Glutamatergic neuron (in vitro differentiated cells): ENCODE measurements at places on chromosomes 11 and 22.

DNA sequence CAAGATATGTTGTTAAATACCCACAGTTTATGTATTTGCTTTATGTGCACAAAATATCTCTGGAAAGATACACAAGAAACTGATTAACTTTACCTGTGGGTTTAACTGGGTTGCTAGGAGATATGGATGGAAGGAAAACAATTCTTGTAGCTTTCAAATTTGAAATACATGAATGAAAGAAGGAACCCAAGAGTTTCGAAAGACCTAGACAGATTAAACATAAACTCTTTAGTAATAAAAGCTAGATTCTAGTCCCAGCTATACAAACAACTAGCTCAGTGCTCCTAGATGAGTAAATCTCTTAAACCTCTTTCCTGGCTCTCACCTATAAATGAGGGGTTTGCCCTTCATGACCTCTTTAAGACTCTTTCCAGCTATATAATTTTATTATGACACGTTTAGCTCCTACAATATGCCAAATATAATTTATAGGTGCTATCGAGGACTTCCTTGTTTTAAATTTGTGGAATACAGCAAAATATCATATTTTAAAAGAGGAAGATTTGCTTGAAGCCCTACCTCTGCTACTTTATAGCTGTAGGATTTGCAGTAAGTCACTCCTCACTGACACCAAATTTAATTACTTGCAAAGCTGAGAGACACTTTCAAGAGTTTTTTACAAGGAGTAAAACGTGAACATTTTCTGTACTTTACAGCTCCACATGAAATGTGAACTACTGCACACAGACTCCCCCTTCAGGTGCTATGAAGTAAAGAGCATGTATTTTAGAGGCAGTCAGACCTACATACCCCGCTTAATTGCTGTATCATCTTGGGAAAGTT is 50.7 kb downstream of the RRAS2 start:
- DNase-seq = no peak

DNA sequence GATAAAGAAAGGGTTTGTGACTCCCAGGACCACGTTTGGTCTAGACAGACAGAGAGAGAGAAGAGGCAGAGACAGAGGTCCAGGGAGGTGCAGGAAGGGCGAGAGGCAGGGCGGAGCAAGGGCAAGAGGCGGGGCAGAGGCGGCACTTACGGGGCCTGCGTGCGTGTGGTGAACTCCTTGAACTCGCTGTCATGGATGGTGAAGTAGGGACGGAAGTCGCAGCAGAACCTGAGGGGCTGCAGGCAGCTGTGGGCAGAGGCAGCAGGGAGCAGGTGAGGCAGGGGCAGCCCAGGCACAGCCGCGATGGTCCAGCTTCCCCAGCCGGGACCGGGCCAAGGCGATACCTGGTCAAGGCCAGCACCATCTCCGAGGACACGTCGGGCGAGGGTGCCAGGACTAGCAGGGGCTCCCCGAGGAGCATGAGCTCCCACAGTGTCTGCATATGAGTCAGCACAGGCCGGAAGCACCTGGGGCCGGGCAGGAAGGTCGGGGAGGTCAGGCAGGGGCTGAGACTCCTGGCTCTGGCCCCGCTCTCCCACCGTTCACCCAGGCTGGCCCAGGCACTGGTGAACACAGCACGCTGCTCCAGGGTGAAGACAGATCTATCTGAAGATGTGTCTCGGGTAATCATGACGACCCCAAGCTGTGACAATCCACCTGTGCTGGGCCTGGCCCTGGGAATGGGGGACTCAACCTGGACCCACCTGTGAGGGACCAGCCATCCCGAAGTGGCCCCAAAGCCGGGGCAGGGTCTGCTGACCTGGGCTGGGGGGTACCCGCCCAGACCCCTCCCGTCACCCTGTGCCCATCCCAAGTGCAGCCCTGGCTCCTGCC is 7.2 kb upstream of the PLXNB2 start:
- DNase-seq = peak; percentile 21

DNA sequence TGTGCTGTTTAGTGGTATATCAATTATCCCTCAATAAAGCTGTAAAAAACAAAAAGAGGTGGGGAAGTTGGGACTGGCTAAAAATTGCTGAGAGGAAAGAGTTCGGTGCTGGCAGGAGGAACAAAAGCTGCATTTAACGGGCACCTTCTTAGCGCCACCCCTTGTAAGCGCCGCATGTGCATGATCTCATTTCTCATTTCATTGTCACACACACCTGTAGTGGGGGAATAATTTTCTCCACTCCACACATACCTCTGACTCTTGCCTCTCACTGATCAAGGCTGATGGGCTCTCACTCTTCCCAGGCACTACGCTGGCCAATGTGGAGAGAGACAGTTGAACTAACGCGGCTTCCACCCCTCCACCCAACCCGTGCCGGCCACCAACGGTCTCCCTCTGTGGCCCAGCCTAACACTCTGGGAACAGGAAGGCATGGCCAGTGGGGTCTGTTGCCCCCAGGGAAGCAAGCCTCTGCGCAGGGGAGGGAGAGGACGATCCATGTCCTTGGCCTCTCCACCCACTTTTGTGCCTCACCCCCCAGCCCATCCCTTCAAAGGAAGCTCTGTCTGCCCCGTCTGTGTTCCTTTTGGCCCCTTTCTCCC is 186.7 kb upstream of the SYT13 start:
- no peak for DNase-seq

DNA sequence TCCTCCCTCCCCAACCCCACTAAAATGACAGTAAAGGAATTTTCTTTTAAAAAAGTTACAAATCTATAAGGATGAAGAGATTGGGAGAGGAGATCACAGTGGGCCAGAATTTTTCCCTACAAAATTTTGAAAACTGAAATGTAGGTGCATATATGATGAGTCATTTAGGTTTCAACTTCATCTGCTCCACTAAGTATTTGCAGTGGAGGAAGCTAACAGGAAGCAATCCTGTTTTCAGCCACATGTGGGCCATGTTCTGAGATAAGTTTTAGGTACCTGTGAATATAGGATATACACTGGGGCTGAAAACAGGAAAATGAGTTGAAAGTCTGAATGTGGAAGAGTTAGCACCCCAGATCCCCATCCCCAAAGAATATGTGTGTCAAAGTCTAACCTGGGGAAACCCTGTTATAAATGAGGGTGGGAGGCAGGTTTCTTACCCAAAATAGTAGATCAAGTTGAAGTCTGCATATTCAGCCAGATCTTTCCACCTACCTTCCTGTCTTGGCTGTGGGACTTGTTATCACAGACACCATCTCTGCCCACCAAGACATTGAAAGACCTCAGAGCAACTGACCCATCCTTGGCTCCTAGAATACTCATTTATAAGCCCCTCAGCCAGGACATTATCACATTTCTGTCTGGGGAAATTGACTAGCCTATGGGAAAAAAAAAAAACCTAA is 87.3 kb downstream of the PACS1 start:
- DNase-seq = no peak

DNA sequence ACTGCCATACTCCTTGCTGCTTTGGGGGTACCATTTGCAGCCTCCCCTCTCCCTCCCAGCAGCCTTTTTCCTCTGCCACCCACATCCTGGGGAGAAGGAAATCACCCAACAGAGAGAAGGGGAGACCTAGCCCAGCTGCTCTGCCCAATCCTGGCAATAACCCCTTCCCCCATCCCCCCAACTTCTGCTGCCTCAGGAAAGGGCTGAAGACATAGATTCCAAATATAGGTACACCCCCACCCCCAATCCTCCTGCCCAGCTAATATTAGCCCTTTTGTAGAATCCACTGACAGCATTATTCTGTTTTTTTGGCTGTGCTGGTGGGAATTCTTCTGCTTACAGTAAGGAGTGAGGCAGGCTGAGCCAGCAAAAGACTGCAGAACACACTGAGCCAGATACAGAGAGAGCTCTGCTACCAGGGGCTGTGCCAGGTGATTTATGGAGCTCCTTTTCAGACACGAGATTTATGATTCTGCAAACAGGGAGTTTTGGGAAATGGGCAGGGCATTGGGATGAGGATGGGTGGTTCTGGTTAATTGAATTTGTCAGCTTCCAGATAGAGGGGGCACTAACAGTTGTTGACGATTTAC is 164.0 kb downstream of the TENM4 start:
- no peak for DNase-seq

- DNase-seq = no peak
Observed at GRCh38 chr11:61120706-61121191, 18.5 kb downstream of the CD5 start.

GRCh38 chr11:131749101-131749500 is 378.7 kb downstream of the NTM start:
- no peak for DNase-seq

DNA sequence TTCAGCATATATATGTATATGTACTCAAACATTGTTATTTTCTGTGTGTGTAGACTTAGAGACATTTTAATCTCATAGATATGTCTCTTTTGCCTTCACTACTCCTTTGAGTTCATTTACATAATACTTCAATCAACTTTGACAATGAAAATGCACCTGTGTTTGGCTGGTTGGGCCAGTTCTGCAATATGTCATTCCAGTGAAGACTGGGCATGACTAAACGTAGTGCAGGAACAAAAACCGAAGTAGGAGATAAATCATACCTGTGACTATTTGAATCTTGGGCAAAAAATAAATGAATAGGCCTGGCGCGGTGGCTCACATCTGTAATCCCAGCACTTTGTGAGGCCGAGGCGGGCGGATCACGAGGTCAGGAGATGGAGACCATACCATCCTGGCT is 640.0 kb upstream of the ANO3 start:
- no peak for DNase-seq

GRCh38 chr11:27696115-27696514 is 4.1 kb downstream of the BDNF start:
- no peak for DNase-seq

GRCh38 chr11:122165607-122166371 is 49.8 kb upstream of the BLID start:
- DNase-seq = no peak

DNA sequence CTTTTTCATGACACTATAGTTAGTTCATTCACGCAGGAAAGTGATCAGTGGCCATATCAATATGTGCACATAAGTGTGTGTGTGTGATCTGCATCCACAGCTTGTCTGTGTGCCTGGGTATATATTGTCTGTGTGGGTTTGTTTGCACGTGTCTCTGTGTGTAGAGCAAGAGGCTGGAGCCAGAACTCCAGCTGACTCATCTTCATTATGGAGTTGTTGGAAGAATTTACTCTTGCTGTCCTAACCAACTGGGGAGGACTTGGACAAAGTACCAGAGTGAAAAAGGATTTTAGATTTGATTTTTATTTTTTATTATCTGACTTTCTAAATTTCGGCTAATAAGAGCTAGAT is 63.9 kb downstream of the TP53I11 start:
- DNase-seq = no peak

GRCh38 chr11:69320326-69320725 is 26.4 kb downstream of the MYEOV start:
- no peak for DNase-seq

GRCh38 chr11:783581-784015 is 6.3 kb downstream of the CEND1 start:
- peak; percentile 92 for DNase-seq

DNA sequence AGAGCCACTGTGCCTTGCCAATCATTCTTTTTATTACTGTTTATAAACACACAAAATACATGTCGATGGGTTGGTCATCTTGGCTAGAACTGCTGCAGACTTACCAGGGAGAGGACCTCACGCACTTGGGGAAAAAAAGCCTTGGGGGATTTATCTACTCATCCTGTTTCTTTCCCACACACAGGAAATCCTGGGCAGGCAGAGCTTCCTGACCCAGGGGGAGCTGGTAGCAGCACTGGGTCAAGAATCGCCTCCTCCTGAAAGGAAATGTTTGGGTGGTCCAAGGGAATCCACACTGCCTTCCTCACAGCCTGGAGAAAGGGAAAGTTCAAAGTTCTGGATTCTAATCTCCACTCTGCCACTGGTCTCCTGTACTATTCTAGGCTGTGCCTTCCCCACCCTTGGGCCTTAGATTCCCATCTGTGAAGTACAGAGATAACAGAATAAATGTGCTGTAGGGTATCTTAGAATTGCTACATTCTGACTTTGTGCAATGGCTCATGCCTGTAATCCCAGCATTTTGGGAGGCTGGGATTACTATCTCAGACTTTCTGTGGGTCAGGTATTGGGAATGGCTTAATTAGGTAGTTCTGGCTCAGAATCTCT is 31.2 kb upstream of the SMTN start:
- DNase-seq = no peak

- DNase-seq = no peak
Observed at GRCh38 chr11:64998141-64998540, 1.4 kb upstream of the BATF2 start.

- no peak for DNase-seq
Observed at GRCh38 chr11:94179696-94180095, 51.1 kb downstream of the PANX1 start.

DNA sequence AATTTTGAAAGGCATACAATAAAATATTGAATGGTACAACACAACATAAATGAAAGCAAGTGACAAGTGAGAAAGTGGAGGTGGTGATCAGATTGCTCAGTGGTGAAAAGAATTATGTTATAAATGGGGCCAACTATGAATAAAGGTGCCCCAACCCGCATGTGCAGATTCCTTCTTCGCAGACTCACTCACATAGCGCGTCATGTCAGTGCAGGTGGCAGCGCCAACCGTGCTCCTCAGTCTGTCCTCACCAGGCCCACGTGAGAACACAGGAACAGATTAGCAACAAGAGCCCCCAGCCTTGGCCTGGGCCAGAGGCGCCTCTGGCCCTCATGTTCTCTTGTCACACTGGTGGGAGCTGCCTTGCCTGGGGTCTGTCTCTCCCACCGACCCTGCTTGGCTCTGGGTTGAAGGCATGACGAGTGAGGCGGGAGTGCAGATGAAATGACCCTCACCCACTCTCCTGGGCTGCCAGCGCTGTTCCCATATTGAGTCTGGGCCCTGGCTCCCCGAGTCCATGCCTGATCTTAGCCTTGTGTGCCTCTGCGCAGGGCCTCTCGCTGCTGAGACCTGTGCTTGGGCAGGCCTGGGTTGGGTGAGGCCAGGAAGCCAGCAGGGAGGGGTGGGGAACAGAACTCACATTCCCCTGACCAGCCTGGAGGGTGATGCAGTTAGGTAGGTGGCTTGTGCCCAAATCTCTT is 6.4 kb downstream of the ATG16L2 start:
- no peak for DNase-seq

GRCh38 chr11:20493340-20493739 is 105.8 kb downstream of the PRMT3 start:
- no peak for DNase-seq
